Stimulated activated CD4-positive, alpha-beta T cell treated with anti-CD3 and anti-CD28 coated beads, Interleukin-15, amount 100 ng/mL, for 1 hour (primary cell): ENCODE measurements at places on chromosomes 2 and 18.
A peak's percentile ranks its signal among the peaks of the same experiment; 100 is the strongest.

DNA sequence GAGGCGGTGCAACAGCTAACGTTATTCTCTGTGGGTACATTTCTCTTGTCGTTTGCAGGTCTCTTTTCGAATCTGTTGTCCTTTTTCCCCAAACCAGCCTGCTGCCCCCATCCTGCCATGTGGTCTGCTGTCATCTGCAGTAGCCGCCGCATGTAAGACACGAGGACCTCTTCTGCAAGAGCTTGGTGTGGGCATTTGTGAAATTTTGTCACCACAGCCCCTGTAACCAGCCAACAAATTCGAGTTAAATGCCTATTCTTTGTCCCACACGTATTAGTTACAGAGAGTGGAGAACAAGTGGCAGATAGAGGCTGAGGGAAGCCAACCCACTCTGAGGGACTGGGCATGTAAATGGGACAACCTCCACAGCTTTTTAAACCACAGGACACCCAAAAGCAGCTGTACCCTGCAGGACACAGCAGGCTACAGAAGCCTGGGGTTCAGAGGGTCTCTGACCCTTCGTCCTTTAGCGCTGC, 35.0 kb downstream of the ITGA6 start:
- DNase-seq, result no peak

- no peak for DNase-seq
Observed at GRCh38 chr2:8927510-8928455, 75.7 kb downstream of the MBOAT2 start.

DNA sequence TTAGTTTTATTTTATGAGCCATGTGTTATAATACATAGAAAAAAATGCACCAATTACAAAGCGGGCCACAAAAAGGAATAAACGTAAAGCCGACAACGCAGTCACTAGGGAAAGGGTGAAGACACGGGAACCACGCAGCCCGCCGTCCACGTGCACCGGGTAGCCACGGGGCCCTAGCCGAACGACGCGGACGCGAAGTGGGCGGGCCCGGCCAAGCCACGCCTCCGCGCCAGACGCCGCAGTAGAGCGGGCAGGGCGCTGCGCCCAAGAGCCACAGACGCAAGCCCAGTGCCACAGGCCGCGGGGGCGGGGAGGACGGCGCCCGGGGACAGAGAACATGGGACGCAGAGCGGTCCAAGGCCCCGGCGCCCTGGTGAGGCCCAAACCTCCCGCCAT, at the start of gene DUSP28:
TSS of gene DUSP28 (plus strand) at position 274 of the 396 bp plus-strand sequence. CDS start 328 bp downstream, outside the sequence.
- DNase-seq, result peak; percentile 79

GRCh38 chr2:206978746-206979145, 39.4 kb downstream of the CPO start:
- DNase-seq, result no peak

- no peak for DNase-seq
Observed at GRCh38 chr2:12178289-12179080, 432.1 kb downstream of the LPIN1 start.

GRCh38 chr2:190540048-190540447, 5.5 kb upstream of the NEMP2 start:
- no peak for DNase-seq
